Glomerular endothelial cell (primary cell): ENCODE measurements at places on chromosomes 7 and 10. TPM values are rescaled to one million over a fixed set of nuclear protein-coding genes. Genes with fewer than 3 reads are reported as not detected.

ZNF92 gene
- total RNA-seq: 4.0 and 11.0 TPM in 2 replicates

OR9A2 gene
- 0.18 TPM in 1 of 2 replicates, not detected in the other for total RNA-seq

DKK1 gene
- total RNA-seq: 22.0 and 33.0 TPM in 2 replicates

FAM170B gene
- not detected in 2 replicates for total RNA-seq

C10orf53 gene
- total RNA-seq: not detected in 2 replicates

GRM3 gene
- total RNA-seq: not detected in 2 replicates

LIPK gene
- not detected in 2 replicates for total RNA-seq

DEPP1 gene
- 156 and 628 TPM in 2 replicates for total RNA-seq

SPAM1 gene
- not detected in 2 replicates for total RNA-seq

PAX4 gene
- not detected in 2 replicates for total RNA-seq

DBNL gene
- total RNA-seq: 140 and 182 TPM in 2 replicates

C10orf105 gene
- total RNA-seq: not detected in 2 replicates

POMZP3 gene
- total RNA-seq: 3.1 and 7.1 TPM in 2 replicates

AKR1C1 gene
- total RNA-seq: 0.15 and 0.70 TPM in 2 replicates

ATP6V0A4 gene
- not detected in 2 replicates for total RNA-seq

PIK3CG gene
- 8.8 and 14.8 TPM in 2 replicates for total RNA-seq

ABCB1 gene
- total RNA-seq: 1.3 and 3.7 TPM in 2 replicates

PANK1 gene
- 4.4 and 9.1 TPM in 2 replicates for total RNA-seq

PNLIPRP3 gene
- total RNA-seq: not detected in 2 replicates

MBLAC1 gene
- total RNA-seq: 2.3 and 3.9 TPM in 2 replicates

RET gene
- total RNA-seq: 0.44 and 2.3 TPM in 2 replicates

LEP gene
- total RNA-seq: not detected in 2 replicates

PNLIP gene
- total RNA-seq: not detected in 2 replicates

UPK3BL2 gene
- 9.7 and 11.7 TPM in 2 replicates for total RNA-seq

BMPER gene
- total RNA-seq: 1.2 and 2.7 TPM in 2 replicates

EPHA1 gene
- total RNA-seq: not detected in 2 replicates

AGAP5 gene
- 0.58 and 4.7 TPM in 2 replicates for total RNA-seq

PTPRN2 gene
- total RNA-seq: 10.0 and 13.0 TPM in 2 replicates

SAMD9L gene
- 22.6 and 43.6 TPM in 2 replicates for total RNA-seq

ELOVL3 gene
- total RNA-seq: not detected in 2 replicates

ASB10 gene
- not detected in 2 replicates for total RNA-seq

KCNIP2 gene
- 0.18 and 0.48 TPM in 2 replicates for total RNA-seq

PRSS37 gene
- total RNA-seq: not detected in 2 replicates

OR2A42 gene
- total RNA-seq: not detected in 2 replicates

CHN2 gene
- total RNA-seq: 6.9 and 7.0 TPM in 2 replicates

ZNF33B gene
- 8.1 and 24.5 TPM in 2 replicates for total RNA-seq

TBXAS1 gene
- total RNA-seq: 8.1 and 9.0 TPM in 2 replicates

MRLN gene
- not detected in 2 replicates for total RNA-seq

TMEM229A gene
- total RNA-seq: not detected in 2 replicates

CNTNAP2 gene
- total RNA-seq: under 0.01 and 0.97 TPM in 2 replicates

PKD2L1 gene
- total RNA-seq: not detected in 2 replicates

TYW1B gene
- total RNA-seq: 0.19 and 1.3 TPM in 2 replicates

WDR86 gene
- total RNA-seq: 1.5 and 4.3 TPM in 2 replicates

NRG3 gene
- 6.6 and 8.9 TPM in 2 replicates for total RNA-seq

ZWINT gene
- 10.8 and 21.9 TPM in 2 replicates for total RNA-seq
